GM23338 (cell line): ENCODE measurements at places on chromosomes 4 and X. TPM values are rescaled to one million over a fixed set of nuclear protein-coding genes. Genes with fewer than 3 reads are reported as not detected.

The UNC5C gene
- 0.12 and 0.21 TPM in 2 replicates for total RNA-seq

The BEX2 gene
- total RNA-seq, result 37.5 and 49.8 TPM in 2 replicates

The SULT1E1 gene
- 0.12 TPM in 1 of 2 replicates, not detected in the other for total RNA-seq

The UTP3 gene
- 29.9 and 36.9 TPM in 2 replicates for total RNA-seq

The CYTL1 gene
- 8.3 and 12.6 TPM in 2 replicates for total RNA-seq

The CT55 gene
- not detected in 2 replicates for total RNA-seq

The CRMP1 gene
- 143 and 146 TPM in 2 replicates for total RNA-seq

The TMEM31 gene
- not detected in 2 replicates for total RNA-seq

The CT83 gene
- total RNA-seq, result not detected in 2 replicates

The NXF2 gene
- total RNA-seq, result 0.14 TPM in 1 of 2 replicates, not detected in the other
